ENCODE measurements at places on chromosomes 2 and 18. TPM values are rescaled to one million over a fixed set of nuclear protein-coding genes. Genes with fewer than 3 reads are reported as not detected.

The G6PC2 gene
- polyA plus RNA-seq: not detected

The SRD5A2 gene
- not detected for polyA plus RNA-seq

The REG3G gene
- polyA plus RNA-seq: not detected

The CABYR gene
- 4.8 TPM for polyA plus RNA-seq

The LOXHD1 gene
- 3.0 TPM for polyA plus RNA-seq

The EMX1 gene
- not detected for polyA plus RNA-seq

The PAX8 gene
- 0.53 TPM for polyA plus RNA-seq

The NAT8 gene
- 0.60 TPM for polyA plus RNA-seq

The THAP4 gene
- polyA plus RNA-seq: 35.2 TPM

The EPHA4 gene
- 17.3 TPM for polyA plus RNA-seq

The POTEE gene
- 0.08 TPM for polyA plus RNA-seq

The TNFRSF11A gene
- 3.3 TPM for polyA plus RNA-seq

The ZFP36L2 gene
- 115 TPM for polyA plus RNA-seq

The SERPINB3 gene
- not detected for polyA plus RNA-seq

The ASB1 gene
- 27.0 TPM for polyA plus RNA-seq

The SH3RF3 gene
- 4.1 TPM for polyA plus RNA-seq

The HOXD13 gene
- polyA plus RNA-seq: not detected

The SERPINB11 gene
- not detected for polyA plus RNA-seq

The NCKAP5 gene
- 6.2 TPM for polyA plus RNA-seq

The DYSF gene
- 156 TPM for polyA plus RNA-seq

The NEURL3 gene
- polyA plus RNA-seq: not detected

The GRB14 gene
- 0.84 TPM for polyA plus RNA-seq

The PIK3C3 gene
- 34.3 TPM for polyA plus RNA-seq

The CENPA gene
- 4.3 TPM for polyA plus RNA-seq

The ADAM23 gene
- 4.2 TPM for polyA plus RNA-seq

The C1QL2 gene
- not detected for polyA plus RNA-seq

The ACADL gene
- 14.4 TPM for polyA plus RNA-seq

The SP5 gene
- polyA plus RNA-seq: 6.7 TPM

The MAP3K2 gene
- polyA plus RNA-seq: 21.5 TPM

The DPYSL5 gene
- polyA plus RNA-seq: 21.9 TPM

The OSBPL6 gene
- 7.4 TPM for polyA plus RNA-seq

The TMEM163 gene
- not detected for polyA plus RNA-seq

The GULP1 gene
- polyA plus RNA-seq: 22.2 TPM

The STK25 gene
- polyA plus RNA-seq: 281 TPM

The GKN2 gene
- polyA plus RNA-seq: not detected

The WDR7 gene
- 10.0 TPM for polyA plus RNA-seq

The ASXL3 gene
- 6.0 TPM for polyA plus RNA-seq

The CNTNAP5 gene
- 0.31 TPM for polyA plus RNA-seq

The FEV gene
- not detected for polyA plus RNA-seq

The ACTG2 gene
- polyA plus RNA-seq: 5.0 TPM

The UGT1A1 gene
- not detected for polyA plus RNA-seq
